ENCODE measurements at places on chromosomes 6 and 20. TPM values are rescaled to one million over a fixed set of nuclear protein-coding genes. Genes with fewer than 3 reads are reported as not detected.

Gene VWA7
- 0.34 TPM for total RNA-seq

Gene THBD
- total RNA-seq = 0.06 TPM

Gene FAM110A
- 9.1 TPM for total RNA-seq

Gene NKX2-4
- total RNA-seq = not detected

Gene DAAM2
- total RNA-seq = 2.1 TPM

Gene ADAM33
- total RNA-seq = 18.9 TPM

Gene TMEM239
- total RNA-seq = not detected

Gene LGSN
- total RNA-seq = 0.09 TPM

Gene CDYL
- total RNA-seq = 46.4 TPM

- DNase-seq = peak; percentile 87
Observed at GRCh38 chr6:127515794-127516661, 3.1 kb downstream of the MTCL3 start.

GRCh38 chr6:37496951-37497885, 2.5 kb downstream of the CCDC167 start:
- no peak for DNase-seq

- DNase-seq = no peak
Observed at GRCh38 chr6:21214738-21215448, 378.7 kb upstream of the SOX4 start.

DNA sequence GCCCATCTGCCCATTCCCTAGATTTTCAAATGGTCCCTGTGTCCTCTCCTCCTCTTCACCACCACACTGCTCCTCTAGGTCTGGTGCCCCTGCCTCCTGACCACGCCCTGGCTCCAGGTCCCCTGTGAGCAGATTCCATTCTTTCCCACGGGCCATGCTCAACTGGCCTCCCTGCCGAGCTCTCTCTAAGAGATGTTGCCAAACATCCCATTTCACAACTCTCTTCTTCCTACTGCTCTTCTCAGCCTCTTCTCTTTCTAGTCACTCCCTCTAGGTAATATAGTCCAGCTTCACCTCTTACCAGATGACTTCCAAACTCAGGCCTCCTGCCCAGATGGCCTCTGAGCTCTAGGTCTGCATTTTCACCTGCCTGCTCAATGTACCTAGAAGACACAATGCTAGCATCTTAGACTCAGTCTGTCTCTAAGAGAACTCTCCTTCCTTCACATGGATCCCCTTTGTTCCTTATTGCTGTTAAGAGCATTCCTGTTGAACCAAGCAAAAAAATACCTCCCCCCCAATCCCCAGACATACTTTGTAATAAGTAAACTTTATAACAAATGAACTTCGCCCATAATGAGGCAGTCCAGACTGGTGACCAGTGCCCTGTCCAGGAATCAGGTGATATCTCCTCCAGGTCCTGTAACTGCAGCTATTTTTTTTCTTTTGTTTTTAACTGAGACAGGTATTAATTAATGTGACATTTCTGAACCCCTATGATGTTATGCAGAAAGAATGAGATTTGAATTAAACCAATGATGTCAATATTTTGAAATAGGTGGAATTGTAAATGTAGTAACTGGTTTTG, 79.0 kb downstream of the LYRM4 start:
- no peak for DNase-seq

DNA sequence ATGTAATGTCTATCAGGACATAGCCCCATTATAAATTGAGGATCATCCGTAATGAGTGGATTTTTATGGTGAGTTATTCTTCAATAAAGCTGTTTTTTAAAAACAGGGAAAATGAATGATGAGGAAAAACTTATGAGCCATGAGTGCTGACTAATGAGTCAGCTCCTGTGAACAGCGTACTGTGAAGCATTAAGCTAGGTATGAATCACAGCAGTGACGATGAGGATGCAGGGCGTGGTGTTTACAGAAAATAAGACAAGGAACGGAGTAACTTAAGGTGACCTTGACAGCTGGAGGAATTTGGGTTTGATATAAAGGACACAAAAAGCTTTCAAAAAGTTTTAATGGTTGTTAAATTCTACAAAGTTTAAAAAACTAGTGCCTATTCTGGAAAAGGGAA, 96.3 kb downstream of the FOXF2 start:
- no peak for DNase-seq

- DNase-seq = peak; percentile 30
Observed at GRCh38 chr6:36319436-36319762, 17.3 kb downstream of the BNIP5 start.

GRCh38 chr6:17207281-17207680, 73.9 kb upstream of the RBM24 start:
- DNase-seq = no peak

GRCh38 chr20:955111-955510, 39.0 kb upstream of the ANGPT4 start:
- no peak for DNase-seq

GRCh38 chr6:79818471-79818870, 128.9 kb downstream of the ELOVL4 start:
- no peak for DNase-seq

- DNase-seq = peak; percentile 71
Observed at GRCh38 chr6:139981768-139982181, 607.3 kb upstream of the CITED2 start.

DNA sequence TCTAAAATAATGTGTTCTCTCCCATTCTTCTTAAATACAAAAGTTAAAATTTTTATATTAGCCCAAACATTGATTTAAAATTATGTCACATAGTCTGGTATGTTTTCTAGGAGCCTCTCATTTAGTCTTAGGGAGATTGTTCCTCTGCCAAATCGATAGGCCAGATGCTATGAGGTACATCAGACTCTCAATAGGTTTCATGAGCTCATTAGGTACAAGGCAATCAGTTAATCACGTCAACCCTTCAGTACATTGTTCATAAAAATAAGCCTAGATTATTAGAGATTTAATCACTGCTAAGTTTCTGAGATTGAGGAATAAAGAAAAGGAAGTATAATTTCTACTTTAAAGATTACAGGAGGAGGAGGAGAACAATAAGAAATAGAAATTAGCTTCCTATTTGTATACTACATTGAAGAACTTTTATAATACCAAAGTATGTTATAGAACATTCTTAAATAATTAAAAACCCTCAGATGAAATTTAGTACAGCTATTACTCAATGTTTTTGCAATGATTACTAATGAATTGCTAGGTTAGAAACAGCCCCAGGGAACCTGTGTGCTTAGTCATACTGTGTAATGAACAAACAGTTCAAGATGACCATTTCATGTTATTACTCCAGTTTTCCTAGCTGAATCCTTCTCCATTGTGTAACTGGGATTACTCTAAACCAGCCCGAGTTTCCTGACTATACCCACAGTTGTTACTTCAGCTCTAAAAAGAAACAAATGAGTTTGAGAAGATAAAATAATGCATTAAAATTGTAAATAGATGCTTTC, 117.0 kb downstream of the BMP5 start:
- DNase-seq = no peak

- peak; percentile 51 for DNase-seq
Observed at GRCh38 chr6:118319416-118319815, 228.7 kb upstream of the PLN start.

- DNase-seq = peak; percentile 60
Observed at GRCh38 chr6:27617700-27618689, 145.1 kb upstream of the ZNF184 start.

- no peak for DNase-seq
Observed at GRCh38 chr20:49230021-49230420, 10.8 kb downstream of the DDX27 start.

DNA sequence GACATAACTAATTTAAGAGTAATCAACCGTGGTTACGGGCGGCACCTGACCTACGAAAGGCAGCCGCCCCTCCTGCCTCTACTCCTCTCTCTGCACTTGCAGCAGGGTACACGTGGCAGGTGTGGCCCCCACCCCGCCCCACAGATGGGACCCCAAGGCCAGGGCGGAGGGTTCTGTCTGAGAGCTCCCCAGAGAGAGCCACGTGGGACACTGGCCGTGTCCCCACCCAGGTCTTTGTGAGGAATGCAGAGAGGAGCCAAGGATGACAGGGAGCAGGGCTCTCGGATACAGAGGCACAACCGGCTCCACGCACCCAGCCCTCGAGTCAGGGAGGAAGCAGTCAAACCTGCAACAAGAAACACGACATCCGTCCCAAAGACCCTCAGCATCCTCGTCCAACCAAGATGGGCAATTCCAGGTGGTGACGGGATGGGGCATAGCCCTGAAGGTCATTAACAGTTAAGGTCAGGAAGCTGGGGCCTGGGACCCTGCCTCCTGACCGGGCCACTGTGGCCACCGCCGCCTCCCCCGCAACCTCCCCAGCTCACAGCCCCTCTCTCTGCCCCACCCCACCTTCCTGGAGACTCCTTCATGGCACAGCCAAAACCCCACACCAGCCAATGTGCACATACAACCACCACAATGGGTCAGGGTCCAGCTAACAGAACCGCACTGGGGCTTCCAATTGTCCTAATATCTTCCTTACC, 47.1 kb downstream of the TAF4 start:
- DNase-seq = no peak

DNA sequence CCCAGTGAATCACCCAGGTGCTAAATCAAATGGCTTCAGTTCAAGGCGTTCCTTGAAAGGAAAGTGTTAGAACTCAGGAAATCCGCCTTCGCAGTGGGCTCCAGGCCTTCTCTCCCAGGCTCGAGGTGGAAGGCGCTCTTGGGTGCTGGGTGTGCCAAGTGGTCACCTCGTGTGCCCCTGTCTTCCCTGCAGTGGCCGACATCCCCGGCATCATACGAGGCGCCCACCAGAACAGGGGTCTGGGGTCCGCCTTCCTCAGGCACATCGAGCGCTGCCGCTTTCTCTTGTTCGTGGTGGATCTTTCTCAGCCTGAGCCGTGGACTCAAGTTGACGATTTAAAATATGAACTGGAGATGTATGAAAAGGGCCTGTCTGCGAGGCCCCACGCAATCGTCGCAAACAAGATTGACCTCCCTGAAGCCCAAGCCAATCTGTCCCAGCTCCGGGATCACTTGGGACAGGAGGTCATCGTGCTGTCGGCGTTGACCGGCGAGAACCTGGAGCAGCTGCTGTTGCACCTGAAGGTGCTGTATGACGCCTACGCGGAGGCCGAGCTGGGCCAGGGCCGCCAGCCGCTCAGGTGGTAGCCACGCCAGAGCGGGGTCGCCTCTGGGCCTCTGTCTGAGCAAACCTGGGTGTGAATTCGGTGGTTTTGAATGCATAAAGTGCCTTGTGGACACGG, 17.8 kb downstream of the MTG2 start:
- no peak for DNase-seq

Data from neural progenitor cell (in vitro differentiated cells).